ENCODE measurements at places on chromosomes 5 and 9.
A peak's percentile ranks its signal among the peaks of the same experiment; 100 is the strongest.

DNA sequence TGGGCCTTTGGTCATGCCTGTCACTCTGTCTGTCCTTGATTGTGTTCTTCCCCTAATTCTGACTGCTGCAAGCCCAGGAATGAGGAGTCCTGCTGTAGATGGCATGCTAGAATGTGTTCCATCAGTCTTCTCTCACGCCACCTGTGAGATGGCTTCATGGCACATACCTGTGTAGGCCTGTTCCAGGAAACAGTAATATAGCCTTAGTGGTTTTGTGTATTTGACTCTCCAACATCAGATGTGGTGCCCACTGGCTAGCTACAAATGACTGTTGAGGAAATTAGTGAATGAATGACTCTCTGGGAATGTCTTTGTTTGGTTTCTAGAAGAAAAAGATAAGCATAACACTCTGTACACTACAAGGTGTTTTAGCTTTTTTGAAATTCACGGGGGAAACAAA lies 367.5 kb downstream of the KDM4C start:
- no peak overlapping the region for H3K27ac ChIP-seq
- no peak for ATAC-seq
- H3K27me3 ChIP-seq = no peaks in the 10 kb centered on the region
- H3K4me1 ChIP-seq = peaks cover 17% of the 10 kb centered on the region
- peaks cover 80% of the 10 kb centered on the region for H3K36me3 ChIP-seq

DNA sequence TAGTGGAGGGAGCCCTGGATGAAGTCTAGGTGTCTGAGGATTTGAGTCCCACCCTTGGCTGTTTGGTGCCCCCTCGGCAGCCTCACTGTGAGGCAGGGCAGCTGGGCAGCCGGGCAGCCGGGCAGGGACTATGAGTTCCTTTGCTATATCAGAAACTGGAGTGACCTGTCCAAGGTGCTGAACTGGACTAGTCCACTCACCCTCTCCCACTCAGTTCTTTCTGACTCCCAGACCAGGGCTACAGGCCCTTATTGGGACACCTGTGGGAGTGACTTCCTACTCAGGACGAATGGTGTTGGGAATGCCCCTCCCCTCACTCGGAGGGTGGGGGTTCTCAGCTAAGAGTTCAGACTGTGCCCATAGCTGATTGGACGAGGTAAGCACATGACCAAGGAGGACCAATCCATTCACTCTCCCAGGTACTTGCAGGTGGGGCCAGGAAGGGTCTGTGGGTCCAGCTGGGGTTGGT lies 34.1 kb upstream of the RAPGEF1 start:
- H3K27ac ChIP-seq = no peak overlapping the region
- H3K27me3 ChIP-seq = peaks cover 89% of the 10 kb centered on the region
- no peaks in the 10 kb centered on the region for H3K4me1 ChIP-seq
- no peak for ATAC-seq
- H3K36me3 ChIP-seq = no peaks in the 10 kb centered on the region
- no peak overlapping the region for H3K4me3 ChIP-seq

DNA sequence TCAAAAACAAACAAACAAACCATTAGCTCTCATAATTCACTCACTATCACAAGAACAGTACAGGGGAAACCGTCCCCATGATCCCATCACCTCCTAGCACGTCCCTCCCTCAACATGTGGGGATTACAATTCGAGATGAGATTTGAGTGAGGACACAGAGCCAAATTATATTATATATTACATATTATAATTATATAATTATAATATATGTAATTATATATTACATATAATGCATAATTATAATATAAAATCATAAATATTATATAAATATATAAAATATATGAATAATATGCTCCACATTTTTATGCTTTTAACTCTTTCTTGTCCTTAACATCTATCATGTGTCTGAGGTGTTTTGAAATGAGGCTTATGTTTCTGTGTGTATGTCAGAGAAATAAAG lies 3.4 kb upstream of the C9 start:
- H3K36me3 ChIP-seq = no peaks in the 10 kb centered on the region
- H3K27me3 ChIP-seq = peaks cover 9% of the 10 kb centered on the region
- ATAC-seq = no peak

DNA sequence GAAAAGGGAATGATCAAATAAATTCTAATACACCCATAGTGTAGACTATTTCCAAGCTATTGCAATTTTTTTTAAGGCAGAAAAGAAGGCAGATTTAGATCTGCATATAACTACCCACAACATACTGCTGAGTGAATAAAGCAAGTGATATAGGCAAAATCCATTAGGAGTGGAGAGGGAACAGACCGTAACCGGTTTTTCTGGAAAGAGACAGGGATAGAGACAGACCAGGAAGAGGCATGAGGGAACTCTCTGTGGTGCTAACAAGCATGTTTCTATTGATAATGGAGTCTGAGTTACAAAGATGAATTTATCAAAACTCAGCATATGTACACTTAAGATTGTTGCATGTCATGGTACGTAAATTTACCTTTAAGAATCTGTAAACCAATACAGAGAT lies 14.5 kb downstream of the ZDHHC21 start:
- peaks cover 41% of the 10 kb centered on the region for H3K4me1 ChIP-seq
- H3K27ac ChIP-seq = no peak overlapping the region
- no peaks in the 10 kb centered on the region for H3K27me3 ChIP-seq
- no peak for ATAC-seq

DNA sequence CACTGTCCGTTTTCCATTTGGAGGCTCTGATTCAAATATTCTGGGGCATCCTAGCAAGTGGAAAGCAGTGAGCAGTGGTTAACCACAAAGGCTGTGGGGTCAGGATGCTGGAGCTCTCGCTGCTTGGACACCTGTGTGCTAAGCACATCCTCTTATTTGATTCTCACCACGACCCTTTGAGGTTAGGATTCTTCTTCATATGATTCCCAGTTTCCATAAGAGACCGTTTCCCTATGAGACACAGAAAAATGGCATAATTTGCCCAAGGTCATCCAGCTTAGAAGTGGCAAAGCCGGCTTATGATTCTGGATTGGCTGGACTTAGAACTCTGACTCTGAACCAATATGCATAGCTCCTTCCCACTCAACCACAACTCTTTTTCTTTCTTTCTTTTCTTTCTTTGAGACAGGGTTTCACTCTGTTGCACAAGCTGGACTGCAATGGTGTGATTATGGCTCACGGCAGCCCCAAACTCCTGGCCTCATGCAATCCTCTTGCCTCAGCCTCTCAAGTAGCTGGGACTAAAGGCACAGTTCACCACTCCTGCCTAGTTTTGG lies 207.7 kb downstream of the TTLL11 start:
- peaks cover 7% of the 10 kb centered on the region for H3K4me1 ChIP-seq
- no peak overlapping the region for H3K4me3 ChIP-seq
- H3K36me3 ChIP-seq = no peaks in the 10 kb centered on the region
- no peaks in the 10 kb centered on the region for H3K27me3 ChIP-seq

GRCh38 chr9:130955947-130956621 lies 17.0 kb upstream of the FIBCD1 start:
- ATAC-seq = no peak
- H3K36me3 ChIP-seq = no peaks in the 10 kb centered on the region

DNA sequence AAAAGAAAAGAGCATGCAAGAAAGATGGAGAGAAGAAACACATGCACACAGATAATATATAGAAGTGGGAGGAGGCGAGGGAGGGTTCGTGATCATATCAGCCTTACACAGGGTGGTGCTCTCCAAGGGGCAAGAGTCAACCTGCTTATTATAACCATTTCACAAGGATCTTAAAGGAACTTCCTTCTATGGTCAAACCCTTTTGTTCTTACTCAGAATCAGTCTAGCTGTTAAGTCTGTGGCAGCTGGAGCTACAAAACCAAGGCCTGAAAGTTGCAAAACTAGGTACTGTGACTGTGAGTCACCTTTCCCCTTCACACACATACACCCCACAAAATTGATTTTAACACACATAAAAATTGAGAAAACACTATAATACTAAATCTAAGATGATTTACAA lies 18.5 kb upstream of the ERMP1 start:
- H3K27me3 ChIP-seq = no peaks in the 10 kb centered on the region
- no peak overlapping the region for H3K27ac ChIP-seq
- ATAC-seq = peak; percentile 82

DNA sequence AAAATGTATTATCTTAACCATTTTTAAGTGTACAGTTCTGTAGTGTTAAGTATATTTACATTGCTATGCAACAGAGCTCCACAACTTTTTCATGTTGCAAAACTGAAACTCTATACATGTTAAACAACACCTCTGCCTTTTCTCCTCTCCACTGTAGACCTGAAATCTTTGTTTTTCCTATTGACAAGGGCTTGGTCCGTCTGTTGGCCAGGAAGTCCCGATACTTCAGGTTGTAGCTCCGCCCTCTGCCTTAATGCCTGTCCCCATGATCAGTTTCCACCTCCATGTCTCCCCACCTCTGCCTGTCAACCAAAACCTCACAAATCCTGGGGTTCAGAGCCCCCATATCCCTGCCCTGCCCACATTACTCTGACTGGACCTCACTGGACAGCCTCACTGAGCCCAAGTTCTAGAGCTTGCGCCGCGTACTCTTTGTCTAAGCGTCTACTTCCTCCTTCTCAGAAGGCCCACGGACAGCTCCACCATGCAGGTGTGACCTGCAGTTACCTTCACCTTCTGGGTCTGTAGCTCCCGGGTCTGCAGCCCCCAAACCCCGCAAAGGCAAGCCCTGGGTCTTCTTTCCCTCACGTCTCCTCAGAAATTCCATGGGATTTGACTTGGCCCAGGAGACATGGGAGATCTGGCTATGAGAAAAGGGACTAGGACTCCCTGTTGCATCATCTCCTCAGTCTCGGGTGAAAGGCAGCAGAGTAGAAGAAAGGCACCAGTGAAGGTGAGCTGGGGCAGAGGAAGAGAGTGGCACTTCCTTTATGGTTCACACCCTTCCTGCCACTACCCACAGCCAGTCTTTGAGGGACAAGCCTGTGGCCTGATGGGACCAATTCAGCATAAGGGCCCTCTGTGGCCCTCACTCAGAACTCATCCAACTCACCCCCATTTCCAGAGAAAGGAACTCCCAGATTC lies 8.0 kb downstream of the GLIPR2 start:
- H3K27ac ChIP-seq = peak overlapping the region; percentile 98
- peaks cover 80% of the 10 kb centered on the region for H3K4me1 ChIP-seq
- ATAC-seq = peak; percentile 75
